Stimulated activated CD8-positive, alpha-beta memory T cell treated with anti-CD3 and anti-CD28 coated beads, Interleukin-2, amount 100 ng/mL, for 48 hours (primary cell): ENCODE measurements at places on chromosomes 7 and 10.

- DNase-seq: no peak
Measured at GRCh38 chr10:92407305-92408016, 116.5 kb downstream of the MARCHF5 start.

DNA sequence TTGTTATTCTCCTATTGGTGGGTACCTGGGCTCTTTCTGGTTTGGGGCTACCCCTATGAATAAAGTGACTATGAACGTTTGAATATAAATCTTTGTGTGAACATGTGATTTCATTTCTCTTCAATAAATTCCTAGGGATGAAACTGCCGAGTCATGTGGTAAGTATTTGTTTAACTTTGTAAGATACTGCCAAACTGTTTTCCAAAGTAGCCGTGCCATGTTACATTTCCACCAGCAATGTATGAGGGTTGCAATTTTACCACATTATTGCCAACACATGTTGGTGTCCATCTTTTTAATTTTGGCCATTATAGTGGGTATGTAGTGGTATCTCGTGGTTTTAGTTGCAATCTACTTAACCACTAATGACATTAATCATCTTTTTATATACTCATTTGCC is 94.7 kb downstream of the ZNRF2 start:
- no peak for DNase-seq

- no peak for DNase-seq
Measured at GRCh38 chr7:158300427-158300826, 287.2 kb downstream of the PTPRN2 start.

DNA sequence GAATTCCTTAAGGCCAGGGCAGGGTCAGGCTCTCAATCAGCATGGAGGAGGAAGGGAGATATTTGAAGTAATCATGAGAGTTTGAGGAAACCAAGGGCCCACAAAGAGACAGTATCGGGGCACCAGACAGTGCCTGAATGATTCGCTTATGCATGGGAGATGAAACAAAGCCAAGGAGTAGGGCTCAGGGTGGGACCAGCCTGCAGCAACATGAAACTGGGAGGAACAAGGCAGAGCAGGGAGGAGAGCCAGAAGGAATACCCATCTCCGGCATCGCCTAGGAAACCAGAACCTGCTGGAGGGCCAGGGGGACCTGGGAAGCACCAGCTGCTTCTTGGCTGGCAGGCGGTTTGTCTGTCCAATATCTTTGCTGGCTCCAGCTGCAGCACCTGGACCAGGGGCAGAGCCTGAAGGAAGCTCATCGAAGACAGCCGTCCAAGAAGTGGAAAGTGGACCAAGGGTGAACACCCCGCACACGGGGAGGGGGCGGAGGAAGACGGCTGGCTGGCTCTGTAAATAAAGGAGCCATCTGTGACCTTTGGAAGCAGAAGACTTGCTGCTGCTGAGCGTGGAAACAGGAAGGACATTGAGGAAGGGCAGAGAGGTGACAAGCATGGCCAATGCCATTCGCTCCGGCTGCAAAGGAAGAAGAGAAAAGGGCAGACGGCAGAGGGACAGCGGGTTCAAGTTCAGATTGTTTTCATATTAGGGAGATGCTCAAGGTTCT is 34.4 kb upstream of the ECHDC3 start:
- DNase-seq: no peak

DNA sequence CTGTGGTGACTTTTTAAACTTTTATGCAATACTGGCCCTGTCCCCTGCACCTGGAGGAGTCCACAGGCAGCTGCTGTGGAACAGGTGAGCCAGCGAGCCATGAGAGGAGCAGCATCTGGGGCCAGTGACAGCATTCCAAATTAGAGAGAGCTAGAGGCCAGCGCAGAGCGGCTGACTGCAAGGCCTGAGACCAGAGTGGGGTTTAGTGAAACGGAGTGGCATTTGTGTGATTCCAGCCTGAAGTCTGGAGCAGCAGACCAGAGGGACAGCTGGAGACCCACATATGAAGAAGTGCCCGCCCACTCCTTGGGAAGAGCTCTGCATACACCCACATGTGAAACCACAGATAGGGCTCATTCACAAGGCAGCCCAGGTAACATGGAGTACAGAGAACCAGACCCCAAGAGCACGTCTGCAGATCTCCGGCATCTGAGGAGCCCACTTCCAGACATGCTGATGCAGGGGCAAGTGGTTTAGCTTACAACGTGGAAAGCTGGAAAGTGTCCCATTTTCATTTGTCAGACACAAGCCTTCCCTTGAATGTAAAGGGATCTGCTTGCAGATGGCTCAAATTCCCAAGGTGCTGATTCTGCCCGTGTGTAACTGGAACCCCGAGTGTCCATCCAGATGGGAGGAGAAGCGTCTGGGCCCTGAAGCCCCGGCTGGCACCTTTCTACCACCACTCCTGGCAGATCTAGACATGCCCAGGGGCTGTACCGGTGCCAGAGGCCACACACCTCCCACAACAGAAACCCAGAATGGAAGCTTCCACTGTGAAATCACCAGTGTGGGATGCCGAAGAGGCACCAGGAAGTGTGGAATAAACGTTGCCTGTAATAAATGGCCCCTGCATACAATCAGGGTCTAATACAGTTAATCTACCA is 256.0 kb upstream of the TCERG1L start:
- no peak for DNase-seq

DNA sequence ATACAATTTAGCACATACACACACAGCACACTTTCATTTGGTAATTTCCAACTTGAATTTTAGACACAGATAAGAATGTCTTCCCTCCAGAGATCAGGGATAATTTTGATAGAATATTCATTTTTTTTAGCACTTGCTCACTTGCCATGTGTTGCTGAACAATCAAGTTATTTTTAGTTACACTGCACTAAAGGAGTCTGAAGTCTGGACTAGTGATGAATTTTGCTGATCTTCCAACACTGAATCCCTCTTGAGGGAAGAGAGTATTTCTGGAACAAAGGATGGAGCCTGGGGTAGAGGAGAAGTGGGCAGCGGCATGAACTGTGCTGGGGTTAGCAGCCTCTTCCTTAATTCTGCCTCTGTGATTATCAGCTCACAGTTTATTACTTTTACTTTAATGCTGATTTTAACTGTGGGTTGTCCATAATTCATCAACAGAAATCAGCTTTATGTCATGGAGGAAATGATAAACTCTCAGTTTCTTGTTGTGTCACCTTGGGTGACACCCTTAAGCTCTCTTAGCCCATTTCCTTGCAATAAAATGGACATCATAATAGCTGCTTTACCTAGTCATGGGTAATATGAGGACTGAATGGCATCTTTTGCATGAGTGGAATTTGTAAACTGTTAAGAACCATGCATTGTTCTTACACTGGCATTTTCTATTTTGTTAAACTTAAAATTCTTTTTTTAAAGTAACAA is 32.1 kb downstream of the SGPL1 start:
- DNase-seq: no peak

DNA sequence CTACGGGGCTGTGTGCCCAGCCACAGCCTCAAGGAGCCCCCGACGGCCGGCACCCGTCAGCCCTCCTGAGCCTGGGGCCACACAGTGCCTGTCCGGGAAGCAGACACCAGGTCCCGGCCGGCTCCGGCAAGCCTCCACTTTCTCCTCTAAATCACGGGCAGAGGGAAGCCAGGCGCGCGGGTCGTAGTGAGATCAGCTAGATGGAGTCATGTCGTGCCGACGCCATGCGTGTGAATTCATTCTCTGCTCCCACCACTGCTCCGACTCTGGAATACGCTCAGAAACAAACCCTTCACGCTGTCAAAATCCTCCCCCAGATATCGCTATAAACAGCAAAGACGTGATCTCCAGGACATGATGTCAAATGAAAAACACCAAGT is 93.7 kb upstream of the DNAAF5 start:
- DNase-seq: no peak

GRCh38 chr7:141158561-141158960 is 84.7 kb downstream of the TMEM178B start:
- DNase-seq: no peak

GRCh38 chr7:124784879-124785818 is 19.6 kb upstream of the GPR37 start:
- no peak for DNase-seq

- DNase-seq: no peak
Measured at GRCh38 chr7:99827040-99827778, 604 bp upstream of the CYP3A43 start.

DNA sequence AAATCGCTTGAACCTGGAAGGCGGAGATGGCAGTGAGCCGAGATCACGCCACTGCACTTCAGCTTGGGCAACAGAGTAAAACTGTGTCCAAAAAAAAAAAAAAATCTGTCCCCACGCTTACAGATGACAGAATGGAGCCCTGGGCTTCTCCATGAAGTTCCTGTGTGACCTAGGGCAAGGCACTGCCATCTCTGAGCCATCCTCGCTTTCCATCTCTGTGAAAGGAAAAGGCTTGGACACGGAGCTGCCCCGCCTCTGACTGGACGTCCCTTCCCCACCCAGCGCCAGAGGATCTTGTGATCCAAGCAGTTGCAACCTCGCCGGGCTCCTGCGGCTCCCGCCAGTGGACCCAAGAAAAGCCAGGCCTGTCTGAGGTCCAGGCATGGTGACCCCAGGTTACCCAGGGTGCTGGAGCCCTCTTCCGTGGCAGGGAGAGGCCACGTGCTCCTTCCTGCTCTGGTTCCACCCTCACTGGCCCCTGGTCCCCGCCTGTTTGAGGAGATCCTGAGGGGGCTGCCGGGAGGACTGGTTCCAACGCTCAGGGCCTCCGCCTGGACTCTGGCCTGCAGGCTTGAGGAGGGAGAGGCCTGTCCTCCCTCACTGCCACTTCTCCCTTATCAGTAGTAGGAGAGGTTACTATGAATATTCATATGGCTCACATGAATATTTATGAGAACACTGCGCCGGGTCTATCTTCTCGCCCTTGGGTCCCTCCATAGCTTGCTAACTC is 25.6 kb upstream of the ELFN1 start:
- DNase-seq: no peak

DNA sequence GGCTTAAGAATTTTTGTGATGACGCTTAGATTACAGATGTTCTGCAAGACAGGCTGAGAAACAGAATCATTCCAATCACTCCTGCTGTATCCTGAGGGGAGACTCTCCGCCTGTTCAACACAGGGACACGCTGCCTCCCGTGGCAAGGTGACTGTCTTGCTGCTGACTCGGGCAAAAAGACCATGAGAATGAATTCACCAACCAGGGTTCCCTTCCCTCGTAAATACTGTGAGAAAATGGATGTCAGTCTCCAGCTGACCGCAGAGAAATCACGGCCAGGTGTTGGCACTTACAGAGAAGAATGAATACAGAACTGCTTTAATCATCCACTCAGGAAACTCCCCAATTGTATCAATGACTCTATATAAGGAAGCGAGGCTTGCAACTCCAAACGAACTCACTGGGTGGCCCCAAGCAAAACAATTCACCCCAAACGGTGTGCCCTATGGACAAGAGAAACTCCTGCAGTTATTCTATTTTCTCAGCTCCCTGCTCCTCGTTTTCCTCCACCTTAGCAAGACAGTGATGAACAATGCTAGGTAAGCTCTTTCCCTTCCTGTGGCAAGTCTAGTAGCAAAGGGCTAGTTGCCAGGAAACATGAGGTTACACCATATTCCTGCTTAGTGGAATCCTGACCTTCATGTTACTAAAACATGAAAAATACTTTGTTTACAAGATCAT is 22.8 kb downstream of the GNA12 start:
- DNase-seq: no peak

DNA sequence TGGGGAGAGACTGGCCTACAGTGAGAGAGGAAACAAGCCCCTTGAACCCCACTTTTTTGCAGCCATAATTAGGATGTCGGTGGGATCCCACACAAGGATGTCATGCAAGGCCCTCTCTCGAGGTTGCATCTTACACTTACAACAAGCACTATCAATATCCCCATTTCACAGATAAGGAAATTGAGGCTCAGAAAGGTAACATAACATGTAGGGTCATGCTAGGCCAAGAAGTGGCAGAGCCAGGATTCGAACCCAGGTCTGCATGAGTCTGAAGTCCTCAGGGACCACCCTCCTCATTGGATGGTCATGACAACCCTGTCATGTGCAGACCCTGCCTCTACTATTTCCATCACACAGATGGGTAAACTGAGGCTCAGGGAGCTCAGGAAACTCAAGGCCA is 123.5 kb downstream of the C10orf105 start:
- DNase-seq: no peak

GRCh38 chr10:34899161-34899560 is 84.1 kb upstream of the PARD3 start:
- no peak for DNase-seq

DNA sequence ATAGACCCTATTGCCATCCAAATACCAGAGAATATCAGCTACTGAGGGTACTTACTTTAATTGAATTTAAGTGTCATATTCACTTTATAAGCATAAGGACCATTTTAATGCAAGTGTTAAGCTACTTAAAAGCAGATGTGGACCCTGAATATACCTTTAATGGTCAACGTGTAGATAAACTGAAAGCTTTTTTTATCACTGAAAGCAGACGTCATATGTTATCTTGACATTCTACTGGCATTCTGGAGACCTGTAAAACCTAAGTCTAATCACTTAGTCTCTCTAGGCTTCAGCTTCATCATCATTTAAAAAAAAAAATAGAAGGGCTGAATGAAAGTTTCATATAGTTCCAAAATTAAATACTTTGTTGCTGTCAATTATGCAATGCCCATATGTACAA is 116.5 kb downstream of the ELAPOR2 start:
- DNase-seq: no peak

GRCh38 chr10:75464478-75465449 is 33.3 kb downstream of the LRMDA start:
- DNase-seq: no peak

DNA sequence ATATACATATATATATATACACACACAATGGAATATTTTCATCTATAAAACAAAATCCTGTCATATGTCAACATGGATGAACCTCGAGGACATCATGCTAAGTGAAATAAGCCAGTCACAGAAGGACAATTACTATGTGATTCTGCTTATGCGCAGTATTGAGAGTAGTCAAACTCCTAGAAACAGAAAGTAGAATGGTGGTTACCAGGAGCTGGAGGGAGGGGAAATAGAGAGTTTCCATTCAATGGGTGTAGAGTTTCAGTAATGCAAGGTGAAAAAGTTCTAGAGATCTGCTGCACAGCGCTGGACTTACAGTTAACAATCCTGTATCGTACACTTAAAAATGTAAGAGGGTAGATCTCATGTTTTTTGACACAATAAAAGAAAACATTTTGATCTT is 181.9 kb downstream of the CDCA7L start:
- DNase-seq: no peak

GRCh38 chr7:50682079-50682478 is 100.6 kb downstream of the GRB10 start:
- DNase-seq: no peak

DNA sequence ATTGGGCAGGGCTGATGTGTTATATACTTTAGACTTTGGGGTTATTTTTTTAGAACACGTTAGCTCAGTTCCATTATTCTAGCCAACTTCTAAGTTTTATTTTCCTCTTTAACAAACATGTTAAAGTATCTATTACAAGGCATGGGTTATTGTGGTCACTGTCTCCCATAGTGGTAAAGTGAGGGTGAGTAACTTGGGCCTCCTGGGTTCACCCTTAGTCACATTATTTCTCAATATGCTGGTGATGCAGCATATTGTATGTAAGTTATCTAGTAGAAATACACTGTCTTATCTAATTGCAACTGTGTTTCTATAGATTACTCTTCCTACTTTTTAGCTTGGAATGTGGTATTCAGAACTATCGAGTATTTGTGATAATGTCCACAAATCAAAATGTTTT is 65.9 kb downstream of the BBS9 start:
- DNase-seq: no peak
